ENCODE measurements at places on chromosomes 1 and 21.

- no peak for DNase-seq
Observed at GRCh38 chr21:14056771-14057191, 154.0 kb downstream of the LIPI start.

DNA sequence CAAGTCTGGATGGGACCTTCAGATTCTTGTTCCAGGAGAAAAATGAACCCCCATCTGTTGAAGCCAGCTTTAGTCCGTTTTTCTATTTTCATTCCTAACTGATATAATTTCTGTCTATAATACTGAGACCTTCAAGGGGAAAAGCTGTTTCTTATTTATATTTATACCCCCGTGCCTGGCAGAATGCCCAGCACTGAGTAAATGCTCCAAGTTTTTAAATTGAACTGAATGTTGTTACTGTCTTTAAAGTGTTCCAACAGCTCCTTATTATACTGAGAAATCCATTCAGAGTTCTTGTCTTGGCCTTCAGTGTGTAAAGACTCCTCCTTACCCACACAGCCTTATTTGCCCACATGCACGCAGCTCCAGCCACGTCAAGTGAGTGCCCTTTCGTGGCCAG lies 178.6 kb upstream of the HMGB4 start:
- no peak for DNase-seq

GRCh38 chr1:221725735-221726672 lies 15.9 kb downstream of the DUSP10 start:
- DNase-seq, result peak; percentile 44

DNA sequence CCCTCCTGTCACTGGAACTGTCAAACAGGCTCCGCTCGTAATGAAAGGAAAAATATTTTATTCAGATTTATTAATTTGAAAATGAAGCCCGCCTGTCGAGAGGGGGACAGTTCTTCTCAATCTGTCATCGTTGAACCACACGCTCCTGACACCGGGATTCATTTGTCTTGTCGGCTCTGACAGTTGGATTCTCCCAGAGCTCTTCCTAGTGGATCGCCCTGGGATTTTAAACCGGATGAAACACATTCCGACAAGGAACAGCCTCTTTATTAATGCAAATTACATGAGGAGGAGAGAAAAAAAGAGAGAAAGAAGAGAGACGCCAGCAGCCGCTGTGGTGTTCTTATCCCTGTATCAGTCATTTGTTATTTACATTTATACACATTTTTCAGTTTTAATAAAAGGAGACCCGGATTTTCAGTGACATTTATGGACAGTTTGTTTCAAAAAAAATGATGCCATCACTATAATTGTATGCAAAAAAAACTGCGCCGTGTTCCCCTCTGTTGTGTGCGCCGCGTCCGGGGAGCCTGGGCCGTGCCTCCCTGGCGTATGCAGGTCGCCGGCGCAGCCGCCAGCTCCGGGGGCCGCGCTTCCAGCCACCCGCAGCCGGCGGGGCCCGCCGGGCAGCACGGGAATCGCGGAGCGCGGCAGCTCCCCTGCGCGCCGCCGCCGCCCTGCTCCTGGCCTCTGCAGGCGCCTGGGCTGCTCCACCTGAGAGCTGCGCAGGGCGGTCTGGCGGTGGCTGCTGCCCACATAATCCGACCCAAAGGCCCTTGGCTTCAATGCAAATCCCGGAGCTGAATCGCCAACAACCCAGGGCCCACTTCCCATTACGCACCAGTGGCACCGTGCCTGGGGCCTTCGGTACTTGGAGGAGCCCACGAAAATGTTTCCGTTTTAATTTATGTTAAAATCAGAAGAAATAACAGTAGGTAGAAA lies 237.9 kb upstream of the PBX1 start:
- no peak for DNase-seq

DNA sequence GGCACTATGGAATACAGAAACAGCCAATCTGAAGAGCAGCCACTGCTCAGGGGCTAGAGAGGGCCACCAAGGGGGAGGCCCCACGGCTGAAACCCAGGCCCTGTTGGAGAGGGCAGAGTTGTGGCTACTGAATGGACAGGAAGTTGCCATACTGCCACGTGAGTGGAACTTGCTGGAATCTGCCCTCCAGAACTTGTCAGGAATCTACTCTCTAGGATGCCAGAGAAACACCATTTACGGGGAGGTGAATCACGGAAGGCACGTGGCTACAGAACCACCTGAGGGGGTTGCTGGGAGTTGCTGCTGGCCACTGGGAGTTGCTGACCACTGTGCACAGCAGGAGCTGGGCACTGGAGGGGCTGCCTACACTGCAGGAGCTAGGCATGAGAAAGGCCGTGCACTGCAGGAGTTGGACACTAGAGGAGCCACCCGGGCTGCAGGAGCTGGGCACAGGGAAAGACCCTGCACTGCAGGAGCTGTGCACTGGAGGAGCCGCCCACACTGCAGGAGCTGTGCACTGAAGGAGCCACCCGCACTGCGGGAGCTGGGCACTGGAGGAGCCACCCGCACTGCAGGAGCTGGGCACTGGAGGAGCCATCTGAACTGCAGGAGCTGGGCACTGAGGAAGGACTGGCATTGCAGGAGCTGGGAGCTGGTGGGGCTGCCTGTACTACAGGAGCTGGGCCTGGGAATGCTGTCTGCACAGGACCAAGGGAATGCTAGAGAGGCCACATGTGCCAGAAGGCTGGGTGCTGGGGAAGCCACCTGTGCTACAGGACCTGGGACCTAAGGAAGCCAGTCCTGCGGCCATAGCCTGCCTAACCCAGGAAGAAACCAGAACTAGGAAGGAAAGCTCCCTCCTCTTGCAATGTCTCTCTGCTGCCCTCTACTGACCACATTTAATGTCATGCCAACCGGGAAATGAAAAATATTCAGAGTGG lies 343.4 kb downstream of the MATN1 start:
- DNase-seq, result peak; percentile 80

- no peak for DNase-seq
Observed at GRCh38 chr1:234572966-234573365, 37.0 kb downstream of the IRF2BP2 start.

DNA sequence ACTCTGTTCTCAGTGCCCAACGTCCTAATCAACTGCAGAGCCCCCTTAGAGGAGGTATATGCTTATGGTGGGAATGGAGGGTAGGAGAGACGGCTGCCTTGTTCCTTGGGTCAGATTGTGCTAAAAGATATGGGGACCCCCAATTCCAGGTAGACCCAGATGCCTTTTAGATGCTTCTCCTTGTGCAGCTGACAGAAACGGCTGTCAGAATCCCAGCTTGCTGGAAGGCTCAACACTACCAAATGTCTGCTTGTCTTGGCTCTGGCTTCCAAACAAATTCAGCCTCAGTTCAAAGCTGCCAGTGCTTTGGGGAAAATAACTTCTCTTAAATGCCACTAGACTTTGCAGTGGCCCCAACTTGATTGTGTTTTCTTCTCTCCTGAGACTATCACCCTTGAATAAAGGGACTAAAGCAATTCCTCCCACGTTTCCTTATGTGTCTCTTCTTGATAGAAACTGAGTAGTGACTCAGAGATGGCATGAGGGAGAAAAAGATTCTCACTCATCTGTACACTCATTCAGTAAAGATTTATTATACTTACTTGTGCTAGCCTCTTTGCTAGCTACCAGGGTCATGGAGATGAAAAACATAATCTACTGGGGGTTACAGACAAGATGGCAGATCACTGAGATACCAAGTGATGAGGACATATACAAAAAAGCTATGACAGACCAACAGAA lies 3.4 kb upstream of the RNF19B start:
- DNase-seq, result no peak

DNA sequence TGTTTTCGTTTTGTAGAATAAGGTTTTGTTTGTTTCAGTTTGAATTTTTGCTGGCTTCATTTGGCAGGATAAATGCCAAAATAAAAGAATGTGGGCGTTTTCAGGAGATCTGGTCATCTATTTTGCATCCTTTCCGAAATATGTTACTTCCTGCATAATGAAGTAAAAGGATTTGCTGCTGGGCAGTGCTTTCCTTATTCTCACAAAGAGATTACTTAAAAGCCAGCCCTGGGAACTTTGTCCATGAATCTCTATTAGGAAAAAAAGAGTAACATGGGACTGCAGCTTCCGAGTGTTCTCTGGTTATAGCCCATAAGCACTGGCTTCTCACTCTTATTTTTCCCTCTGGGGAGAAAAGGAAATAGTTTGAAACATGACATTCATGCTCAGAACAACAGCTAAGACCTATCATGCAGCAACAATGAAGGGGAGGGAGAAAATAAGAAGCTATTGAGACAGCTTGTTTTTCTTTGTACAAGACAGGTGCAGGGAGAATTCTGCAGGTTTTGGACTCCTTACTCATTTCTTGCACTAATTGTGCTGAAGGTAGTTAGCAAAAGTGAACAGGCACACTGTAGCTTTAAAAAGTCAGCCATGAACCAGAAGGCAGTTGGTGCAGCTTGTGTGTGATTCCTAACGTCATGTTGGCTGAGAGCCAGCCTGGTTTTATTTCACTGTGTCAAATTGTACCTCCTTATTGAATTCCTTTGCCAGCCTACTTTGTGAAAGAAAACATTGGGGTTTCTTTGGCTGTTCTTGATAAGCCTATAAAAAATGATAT lies at the start of gene SAMD13:
Gene SAMD13 (plus strand): TSS at position 705 of the 781 bp plus-strand sequence. CDS start 1,527 bp downstream, outside the sequence.
- DNase-seq, result peak; percentile 69

DNA sequence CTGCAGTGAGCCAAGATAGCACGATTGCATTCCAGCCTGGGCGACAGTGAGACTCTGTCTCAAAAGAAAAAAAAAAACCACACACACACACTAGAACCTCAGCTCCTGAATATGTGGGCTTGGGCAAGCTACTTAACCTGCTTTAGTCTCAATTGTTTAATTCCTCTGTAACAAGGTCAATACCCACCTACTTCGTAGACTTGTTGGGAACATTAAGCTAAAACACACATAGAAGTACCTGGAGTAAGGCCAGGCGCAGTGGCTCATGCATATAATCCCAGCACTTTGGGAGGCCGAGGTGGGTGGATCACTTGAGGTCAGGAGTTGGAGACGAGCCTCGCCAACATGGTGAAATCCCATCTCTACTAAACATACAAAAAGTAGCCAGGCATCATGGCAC lies 77.1 kb downstream of the CLSTN1 start:
- no peak for DNase-seq

GRCh38 chr1:187396929-187397796 lies 568.4 kb downstream of the PLA2G4A start:
- no peak for DNase-seq

DNA sequence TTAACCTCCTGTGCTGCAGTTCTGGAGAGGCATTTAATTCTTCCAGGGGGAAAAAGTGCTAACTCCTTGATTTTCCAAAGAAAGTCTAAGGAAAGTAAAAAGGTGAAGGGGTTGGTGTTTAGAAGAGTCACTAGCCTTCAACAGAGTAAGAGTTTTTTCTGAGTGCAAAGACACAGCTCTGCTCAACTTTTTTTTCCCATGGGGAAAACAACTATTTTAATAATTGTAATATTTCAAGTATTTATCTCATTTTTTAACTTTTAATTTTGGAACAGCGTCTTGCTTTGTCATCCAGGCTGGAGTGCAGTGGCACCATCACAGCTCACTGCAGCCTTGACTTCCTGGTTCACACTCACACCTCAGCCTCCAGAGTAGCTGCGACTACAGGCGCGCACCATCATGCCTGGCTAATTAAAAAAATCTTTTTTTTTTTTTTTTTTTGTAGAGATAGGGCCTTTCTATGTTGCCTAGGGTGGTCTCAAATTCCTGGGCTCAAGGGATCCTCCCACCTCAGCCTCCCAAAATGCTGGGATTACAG lies 202.6 kb downstream of the APP start:
- DNase-seq, result no peak

- DNase-seq, result peak; percentile 75
Observed at GRCh38 chr1:109793486-109794318, 30.0 kb upstream of the EPS8L3 start.

- DNase-seq, result no peak
Observed at GRCh38 chr21:38293765-38294164, 37.0 kb downstream of the KCNJ15 start.

- DNase-seq, result no peak
Observed at GRCh38 chr1:166858726-166859419, 17.2 kb downstream of the TADA1 start.

- DNase-seq, result peak; percentile 74
Observed at GRCh38 chr1:27436204-27437159, 44.1 kb downstream of the GPR3 start.

GRCh38 chr1:189775343-189775742 lies 702.3 kb downstream of the BRINP3 start:
- no peak for DNase-seq

DNA sequence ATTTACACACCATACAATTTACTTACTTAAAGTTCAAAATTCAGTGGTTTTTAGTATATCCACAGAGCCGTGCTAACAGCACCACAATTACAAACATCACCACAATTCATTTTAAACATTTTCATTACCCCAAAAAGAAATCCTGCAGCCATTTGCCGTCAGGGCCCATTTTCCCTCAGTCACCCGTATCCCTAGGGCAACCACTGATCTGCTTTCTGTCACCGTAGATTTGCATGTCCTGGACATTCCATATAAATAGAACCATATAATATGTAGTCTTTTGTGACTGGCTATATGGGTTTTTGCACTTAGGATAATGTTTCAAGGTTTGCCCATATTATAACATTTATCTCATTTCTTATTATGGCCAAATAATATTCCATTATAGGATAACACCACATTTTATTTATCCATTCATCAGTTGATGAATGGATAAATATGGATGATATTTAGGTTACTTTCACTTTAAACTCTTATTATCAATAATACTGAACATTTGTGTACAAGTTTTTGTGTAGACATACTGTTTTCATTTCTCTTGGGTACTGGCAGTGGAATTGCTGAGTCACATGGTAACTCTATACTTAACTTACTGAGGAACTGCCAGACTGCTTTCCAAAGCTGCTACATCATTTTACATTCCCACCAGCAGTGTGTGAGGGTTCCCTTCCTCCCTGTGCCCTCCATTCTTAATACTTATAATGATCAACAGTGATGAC lies 68.9 kb downstream of the ST3GAL3 start:
- DNase-seq, result no peak

DNA sequence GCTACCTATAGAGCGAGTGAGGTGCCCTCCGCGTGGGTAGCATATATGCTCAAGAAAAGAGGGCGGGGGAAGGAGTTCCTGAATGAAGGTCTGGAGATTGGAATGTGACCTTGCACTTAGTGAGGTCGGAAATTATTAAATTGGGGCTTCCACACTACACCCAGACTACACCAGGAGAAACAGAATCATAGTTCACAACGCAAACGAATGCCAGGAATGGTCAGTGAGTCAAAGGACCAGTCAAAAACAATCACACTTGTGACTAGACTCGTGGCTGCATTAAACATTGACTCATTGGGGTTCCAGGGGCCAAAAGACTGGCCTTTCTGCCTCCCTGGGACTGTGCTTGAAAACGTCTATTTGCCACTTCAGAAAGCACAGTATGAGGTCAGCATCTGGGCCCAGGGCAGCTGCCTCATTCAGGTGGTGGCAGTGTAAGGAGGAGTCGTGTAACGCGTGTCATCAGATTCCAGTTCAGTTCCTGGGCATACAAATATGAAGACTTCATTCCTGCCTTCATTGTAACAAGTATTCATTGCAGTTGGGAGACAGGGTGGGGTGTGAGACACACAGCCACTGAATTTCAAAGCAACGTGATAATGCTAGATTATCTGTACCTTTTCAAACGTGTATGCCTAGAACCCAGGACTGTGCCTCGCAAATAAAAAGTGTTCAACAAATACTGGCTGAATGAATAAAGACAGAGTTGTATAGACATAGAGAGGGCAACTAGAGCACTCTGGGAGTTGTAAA lies at the start of gene YOD1:
Gene YOD1 (minus strand): TSS at position 18 of the 753 bp plus-strand sequence. CDS start 178 bp downstream, outside the sequence.
- no peak for DNase-seq

Measured in suppressor macrophage (primary cell).